ENCODE measurements at places on chromosomes 5 and 9.
A peak's percentile ranks its signal among the peaks of the same experiment; 100 is the strongest.

DNA sequence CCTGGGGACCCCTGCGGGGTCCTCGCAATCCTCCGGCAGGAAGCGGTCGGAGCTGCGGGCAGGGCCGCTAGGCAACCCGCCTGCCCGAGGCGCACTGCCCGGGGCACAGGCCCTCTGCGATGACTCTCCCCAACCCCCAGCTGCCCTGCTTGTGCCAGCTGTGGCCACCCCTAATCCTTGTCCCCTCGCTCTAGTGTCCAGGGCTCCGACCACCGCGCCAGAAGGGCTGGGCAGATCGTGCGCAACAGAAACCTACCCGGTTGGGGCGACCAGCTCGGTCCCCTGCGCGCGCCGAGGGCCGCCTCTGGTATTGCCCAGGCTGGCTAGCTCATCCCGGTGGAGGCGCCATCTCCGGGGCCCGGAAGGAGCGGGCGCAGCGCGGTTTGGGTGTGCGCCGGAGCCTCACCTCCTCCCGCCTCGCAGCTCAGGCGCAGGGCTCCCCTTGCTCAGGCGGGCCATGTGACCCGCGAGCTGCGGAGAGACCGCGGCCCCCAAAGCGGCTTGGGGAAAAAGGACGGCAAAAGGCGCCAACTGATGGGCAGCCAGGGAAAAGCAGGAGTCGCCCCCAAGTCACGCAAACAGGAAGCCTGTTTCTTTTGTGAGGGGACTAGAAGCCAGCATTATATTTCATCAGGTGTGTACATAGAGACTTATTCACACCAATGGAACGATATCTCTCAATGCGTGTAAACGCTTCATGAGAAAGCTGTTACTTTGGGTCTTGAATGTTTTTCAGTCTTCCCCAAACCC is 46.8 kb upstream of the RNF20 start:
- no peak for DNase-seq

DNA sequence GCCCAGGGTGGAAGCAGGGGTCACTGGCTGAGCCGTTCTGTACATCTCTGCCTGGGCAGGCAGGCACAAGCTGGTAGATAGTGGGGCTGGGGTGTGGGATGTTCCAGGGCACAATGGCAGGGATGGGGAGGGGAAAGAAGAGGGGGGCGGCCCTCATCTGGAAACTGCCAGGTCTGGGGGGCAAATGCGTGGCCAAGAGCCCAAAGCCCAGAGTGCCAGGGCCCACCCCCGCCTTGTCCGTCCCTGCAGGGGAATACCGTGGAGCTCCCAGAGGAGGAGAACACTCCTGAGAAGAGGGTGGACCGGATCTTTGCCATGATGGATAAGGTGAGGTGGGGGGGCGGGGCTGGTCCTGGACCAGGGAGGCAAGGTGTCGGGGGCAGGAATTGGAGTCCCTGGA is 42.7 kb upstream of the HMCN2 start:
- DNase-seq = no peak

DNA sequence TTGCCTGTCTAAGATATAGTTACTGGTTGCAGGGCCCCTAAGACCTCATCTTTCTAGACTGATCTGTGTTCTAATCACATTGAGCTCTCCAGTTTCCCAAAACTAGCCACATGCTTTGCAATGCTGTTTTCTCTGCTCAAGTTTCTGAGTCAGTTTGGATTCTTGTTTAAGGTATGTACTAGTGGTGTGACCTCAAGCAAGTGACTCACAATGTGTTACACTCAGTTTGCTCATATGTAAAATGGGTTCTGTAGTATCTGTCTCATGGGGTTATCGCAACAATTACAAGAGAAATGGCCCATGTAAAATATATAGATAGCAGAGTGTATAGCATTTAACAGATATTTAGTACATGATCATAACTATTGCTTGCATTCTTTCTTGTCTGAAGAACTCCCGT is 153.1 kb upstream of the ELL2 start:
- no peak for DNase-seq

DNA sequence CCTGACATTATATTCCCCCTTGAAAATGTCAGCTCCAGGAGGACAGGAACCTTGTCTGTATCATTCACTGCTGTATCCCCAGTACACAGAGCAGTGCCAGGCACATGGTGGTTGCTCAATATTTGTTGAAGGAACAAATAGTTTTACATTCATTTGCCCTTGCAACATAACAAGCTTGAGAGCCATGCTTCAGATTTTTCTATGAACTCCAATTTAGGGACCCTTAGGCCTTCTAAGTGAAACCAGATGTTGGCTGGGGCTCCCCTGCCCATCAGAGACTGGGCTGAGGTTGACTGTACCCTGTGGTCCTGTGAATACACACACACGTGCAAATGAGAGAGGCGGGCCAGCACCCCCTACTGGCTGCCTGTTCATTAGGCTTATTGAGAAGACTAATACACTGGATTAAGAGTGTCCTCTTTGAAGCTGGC is 214.9 kb upstream of the WWC1 start:
- DNase-seq = no peak

GRCh38 chr9:17339156-17339555 is 204.3 kb downstream of the CNTLN start:
- no peak for DNase-seq

DNA sequence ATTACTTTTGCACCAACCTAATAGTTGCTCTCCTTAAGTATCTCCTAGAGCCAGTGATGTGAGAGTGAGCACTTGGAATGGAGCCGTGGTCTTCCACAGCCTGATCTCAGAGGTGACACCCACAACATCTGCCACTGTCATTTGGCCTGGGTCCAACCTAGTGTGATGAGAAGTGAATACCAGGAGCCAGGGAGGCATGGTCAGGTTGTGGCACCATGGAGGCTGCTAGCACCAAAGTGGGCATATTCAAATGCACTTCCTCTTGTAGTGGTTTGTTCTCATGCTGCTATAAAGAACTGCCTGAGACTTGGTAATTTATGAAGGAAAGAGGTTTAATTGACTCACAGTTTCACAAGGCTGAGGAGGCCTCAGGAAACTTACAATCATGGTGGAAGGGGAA is 22.6 kb upstream of the CEP72 start:
- DNase-seq = no peak

GRCh38 chr5:115419846-115420585 is 123.6 kb upstream of the CCDC112 start:
- DNase-seq = no peak

- no peak for DNase-seq
Measured at GRCh38 chr5:120007598-120007997, 378.2 kb downstream of the FAM170A start.

GRCh38 chr9:37747271-37747753 is 6.3 kb upstream of the TRMT10B start:
- peak; percentile 36 for DNase-seq

- no peak for DNase-seq
Measured at GRCh38 chr5:61319388-61320146, 12.5 kb upstream of the ZSWIM6 start.

- no peak for DNase-seq
Measured at GRCh38 chr5:176381979-176382378, 6.4 kb downstream of the NOP16 start.

- DNase-seq = no peak
Measured at GRCh38 chr9:27487128-27487640, 36.9 kb upstream of the IFNK start.

DNA sequence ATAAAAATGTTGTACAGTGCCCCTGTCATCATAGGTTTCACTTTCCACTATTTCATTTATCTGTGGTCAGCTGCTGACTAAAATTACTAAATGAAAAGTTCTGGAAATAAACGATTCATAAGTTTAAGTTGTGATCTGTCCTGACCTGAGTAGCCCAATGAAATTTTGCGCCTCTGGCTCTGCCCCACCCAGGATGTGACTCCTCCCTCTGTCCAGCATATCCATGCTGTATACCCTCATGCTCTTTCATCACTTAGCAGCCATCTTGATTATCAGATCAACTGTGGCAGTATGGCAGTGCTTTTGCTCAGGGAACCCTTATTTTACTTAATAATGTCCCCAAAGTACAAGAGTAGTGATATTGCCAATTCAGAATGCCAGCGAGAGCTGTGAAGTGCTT is 97.3 kb downstream of the STARD4 start:
- no peak for DNase-seq

GRCh38 chr9:115799734-115800133 is 353.9 kb upstream of the PAPPA start:
- no peak for DNase-seq

DNA sequence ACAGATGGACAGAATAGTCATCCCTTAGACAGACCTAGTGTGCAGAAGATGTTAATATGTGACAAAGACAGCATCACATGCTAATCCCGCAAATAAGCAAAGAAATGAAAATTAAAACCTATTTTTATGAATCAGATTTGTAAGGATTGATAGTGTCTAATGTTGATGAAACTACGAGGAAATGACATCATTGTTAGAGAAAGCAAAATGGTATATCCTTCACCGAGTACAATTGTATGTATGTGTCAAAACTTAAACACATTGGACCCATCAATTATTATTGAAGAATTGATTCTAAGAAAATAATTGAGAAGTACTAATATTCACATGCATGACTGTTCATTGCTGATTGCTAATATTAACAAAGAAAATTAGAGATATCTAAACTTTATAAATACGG is 493.2 kb downstream of the BNC2 start:
- DNase-seq = no peak

- DNase-seq = no peak
Measured at GRCh38 chr9:114570742-114571141, 16.8 kb upstream of the ATP6V1G1 start.

DNA sequence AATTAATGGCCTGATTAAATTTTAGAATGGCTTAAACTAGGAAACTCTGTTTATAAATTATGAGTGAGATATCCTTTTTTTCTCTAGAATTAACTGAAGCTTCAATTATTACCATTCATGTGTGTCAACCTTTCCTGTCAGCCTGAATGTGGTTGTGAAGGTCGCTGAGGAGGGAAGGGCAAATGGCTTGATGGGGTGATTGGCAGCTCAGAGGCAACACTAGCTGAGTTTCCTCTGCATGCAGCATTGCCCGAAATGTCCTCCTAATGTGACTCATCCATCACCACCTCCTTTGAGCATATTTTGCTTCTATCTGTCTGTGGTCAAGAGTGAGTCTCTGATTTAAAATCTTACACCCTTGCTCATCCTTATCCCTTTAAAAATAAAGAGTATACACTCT is 281.9 kb downstream of the TENT4A start:
- no peak for DNase-seq

DNA sequence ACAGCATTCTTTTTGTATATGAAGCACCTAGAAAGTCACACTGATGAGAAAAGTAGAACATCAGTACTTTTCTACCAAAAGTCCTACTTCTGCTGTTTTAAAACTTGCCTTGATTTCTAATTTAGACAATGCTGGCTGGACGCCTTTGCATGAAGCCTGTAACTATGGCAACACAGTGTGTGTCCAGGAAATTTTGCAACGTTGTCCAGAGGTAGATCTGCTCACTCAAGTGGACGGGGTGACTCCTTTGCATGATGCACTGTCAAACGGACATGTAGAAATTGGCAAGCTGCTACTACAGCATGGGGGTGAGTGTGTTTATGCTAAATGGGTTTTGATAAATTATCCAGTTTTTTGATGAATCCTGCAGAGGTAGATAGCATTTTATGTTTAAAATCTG is 73.5 kb downstream of the SLF1 start:
- DNase-seq = no peak

DNA sequence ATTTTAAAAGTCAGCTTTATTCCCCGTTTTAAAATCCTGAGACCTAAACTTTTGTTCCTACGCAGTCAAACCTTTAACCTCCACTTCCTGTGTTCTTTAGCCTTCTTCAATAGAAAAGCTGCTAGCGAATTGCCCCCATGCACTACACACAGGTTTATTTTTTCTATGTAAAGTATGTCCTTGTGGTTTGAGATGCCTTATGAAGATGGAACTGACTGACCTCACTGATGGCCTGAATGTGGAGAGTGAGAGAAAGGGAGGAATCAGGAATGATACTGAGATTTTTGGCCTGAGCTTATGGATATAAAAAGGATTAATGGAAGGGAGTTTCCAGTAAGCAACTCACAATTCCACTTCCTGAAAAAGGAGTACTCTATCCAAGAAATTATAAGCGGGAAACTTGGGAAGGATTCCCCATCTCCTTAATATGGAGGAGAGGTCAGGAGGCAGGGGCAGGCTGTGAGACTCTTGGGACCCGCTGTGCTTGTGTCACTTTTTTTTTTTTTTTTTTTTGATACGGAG is 89.5 kb downstream of the UGCG start:
- DNase-seq = no peak

GRCh38 chr9:88577256-88578120 is 42.5 kb downstream of the NXNL2 start:
- no peak for DNase-seq

DNA sequence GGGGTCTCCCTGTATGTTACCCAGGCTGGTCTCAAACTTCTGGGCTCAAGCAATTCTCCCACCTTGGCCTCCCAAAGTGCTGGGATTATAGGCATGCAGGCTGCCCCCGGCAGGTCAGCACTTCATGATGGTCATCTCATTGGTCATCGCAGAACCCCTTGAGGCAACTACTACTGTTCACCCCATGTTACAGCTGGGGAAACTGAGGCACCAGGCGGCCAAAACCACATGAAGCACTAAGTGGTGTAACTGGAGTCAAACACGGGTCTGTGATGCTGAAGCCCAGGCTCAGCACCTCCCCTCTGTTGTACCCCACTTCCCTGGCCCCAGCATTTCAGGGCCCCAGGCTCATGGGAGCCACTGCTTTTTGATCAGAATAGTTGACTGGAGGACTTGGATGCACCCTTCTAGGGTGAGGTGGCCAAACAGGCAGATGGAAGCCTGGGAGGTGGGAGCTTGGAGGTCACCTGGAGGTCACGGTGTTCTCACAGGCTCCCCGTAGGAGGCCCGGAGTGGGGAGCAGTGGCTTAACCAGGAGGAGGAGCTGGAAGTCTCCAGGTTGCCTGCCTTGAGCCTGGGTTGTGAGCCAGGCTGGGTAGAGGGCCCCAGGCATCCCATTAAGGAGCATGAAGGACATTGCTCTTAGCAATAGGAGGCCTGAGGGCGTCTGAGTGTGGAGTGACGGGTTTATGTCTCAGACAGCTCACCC is 57.3 kb upstream of the RPL26L1 start:
- DNase-seq = no peak

DNA sequence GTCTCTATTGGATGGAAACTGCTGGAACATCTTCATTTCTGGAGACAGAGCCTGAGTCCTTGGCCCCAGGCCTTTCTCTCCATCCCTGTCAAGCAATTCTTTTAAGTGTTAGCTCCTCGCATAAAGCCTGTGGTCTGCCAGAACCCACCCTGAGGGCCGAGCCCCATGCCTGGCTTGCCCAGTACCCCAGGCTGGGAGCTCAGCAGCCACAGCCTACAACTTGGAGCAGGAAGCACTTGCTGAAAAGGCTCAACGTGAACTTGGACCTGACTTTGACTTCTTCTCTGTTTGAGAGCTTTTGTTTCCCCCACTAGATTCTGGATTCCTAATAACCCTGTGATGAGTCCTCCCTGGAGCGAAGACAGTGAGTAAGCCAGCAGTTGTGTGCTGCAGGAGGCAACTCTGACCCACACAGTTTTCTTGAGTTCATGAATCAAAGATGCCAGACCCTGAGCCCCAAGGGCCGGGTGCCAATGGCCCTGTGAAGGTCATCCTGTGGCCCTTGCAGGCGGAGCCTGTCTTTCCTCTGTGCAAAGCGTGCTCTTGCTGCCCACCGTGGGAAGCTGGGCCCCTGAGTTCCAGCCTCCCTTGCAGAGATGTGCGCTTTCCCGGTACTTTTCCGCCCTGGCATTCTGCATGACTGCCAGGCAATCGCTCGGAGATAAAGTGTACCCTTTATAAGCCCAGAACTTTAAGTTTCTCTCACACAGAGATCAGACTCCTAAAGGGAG is 64.3 kb upstream of the RUFY1 start:
- no peak for DNase-seq
